Fibroblast of villous mesenchyme (primary cell): ENCODE measurements at places on chromosomes 2 and 18.
A peak's percentile ranks its signal among the peaks of the same experiment; 100 is the strongest.

DNA sequence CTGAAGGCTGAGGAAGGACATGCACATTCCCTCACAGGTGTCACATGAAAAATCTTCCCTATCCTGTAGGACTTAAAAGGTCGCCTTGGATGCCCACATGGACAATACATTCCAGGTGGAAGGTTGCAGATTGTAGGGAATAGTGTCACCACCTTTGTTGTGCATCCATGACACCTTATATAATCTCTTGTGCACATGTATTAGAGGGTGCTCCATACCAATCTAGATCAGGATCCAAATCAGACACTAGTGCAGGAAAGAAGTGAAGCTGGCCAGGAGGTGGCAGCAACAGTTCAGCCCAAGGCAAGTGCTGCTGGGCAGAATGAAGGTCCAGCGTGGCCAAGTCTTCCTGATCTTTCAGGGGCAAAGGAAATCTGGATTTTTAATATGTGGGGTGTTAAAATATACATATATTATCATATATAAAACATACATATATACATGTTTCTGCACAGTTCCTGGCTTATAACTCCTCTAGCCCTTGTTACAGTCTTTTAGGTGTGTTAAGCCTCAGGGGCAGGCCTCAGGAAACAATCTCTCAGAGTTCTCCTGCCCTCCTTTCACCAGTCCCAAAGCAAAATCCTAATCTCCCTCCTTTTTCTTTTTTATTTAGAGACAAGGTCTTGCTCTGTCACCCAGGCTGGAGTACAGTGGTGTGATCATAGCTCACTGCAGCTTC, 16.6 kb downstream of the NIF3L1 start:
- DNase-seq: peak; percentile 76

GRCh38 chr18:7870855-7871254, 303.7 kb downstream of the PTPRM start:
- peak; percentile 82 for DNase-seq

DNA sequence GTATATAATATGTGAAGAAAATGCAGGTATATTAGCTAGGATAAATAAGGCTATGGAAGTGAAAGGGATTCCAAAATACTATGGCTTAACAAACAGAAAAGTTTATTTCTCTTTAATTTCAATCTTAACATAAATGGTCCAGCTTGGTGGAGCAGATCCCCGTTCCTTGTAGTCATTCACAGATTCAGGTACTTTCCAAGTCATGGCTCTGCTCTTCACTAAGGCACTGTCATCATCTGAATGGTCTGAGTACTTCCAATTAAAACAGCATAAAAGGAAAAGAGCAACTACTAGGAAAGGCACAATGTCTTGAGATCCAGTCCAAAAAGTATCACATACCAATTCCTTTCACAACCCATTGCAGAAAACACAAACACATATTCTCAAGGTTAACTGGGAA, 63.4 kb downstream of the OLA1 start:
- no peak for DNase-seq

DNA sequence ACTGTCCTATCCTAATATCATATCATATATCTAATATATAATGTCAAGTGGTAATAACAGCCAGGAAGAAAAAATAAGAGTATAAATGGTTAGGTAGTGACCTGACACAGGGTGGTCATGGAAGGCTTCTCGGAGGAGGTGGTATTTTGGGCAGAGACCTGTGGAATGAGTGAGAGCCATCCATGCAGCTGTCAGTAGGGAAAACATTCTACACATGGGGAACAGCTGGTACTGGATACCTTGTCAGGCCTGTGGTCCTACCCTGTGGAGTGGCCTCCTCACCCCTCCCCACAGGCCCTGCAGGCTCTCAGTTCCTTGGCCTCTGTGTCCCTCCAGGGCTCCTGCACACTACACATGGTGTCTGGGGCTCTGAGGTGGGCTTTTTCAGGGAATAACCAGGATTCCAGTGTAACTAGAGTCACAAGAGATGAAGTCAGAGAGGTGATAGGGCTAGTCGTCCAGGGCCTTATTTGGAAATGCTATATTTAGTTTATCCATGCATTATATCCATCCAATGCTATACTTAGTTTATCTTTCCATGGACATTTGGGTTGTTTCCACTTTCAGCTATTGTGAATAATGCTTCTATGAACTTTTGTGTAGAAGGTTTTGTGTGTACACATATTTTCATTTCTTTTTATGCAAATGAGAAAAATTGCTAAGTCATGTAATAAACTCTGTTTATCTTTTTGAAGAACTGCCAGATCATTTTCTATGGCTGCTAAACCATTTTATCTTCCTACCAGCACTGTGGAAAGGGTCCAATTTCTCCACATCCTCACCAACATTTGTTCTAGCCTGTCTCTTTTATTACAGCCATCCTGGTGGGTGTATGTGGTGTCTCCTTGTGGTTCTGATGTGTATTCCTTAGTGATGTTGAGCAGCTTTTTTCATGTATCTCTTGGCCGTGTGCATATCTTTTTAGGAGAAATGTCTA, 75.6 kb downstream of the TPGS2 start:
- DNase-seq: no peak

DNA sequence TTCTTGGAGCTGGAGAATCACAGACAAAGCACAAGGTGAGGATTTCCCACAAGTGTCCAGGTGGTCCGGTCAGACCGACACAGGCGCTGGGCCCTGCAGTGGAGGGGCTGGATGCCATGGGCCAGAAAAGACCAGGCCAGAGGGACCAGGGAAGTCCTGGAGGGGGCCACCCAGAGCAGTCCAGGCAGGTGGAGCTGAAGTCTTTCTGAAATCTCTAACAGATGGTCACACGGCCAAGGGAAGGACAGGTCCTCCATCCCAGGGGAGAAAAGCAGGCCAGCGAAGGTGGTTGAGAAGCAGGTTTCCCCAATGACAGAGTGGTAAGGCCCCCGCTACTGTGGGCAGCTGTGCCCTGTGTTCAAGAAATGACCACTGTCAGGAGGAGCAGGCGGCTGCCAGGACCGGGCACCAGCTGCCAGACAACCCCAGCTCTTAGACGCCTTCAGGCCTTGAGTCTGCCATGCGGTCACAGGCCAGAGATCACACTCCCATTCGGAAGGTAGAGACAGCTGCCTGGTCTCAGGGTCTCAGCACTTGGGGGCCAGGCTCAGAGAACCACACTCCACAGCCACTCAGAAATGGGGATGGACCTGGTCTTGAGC, 25.9 kb downstream of the HS1BP3 start:
- DNase-seq: no peak

GRCh38 chr2:1222056-1222455, 191.2 kb upstream of the TPO start:
- DNase-seq: no peak

GRCh38 chr2:207123335-207123744, 42.4 kb downstream of the KLF7 start:
- no peak for DNase-seq

- DNase-seq: no peak
Measured at GRCh38 chr18:7388741-7389140, 157.9 kb downstream of the LRRC30 start.
